NCI-H1694 (cell line): ENCODE measurements at places on chromosomes 7 and 10.
A peak's percentile ranks its signal among the peaks of the same experiment; 100 is the strongest.

DNA sequence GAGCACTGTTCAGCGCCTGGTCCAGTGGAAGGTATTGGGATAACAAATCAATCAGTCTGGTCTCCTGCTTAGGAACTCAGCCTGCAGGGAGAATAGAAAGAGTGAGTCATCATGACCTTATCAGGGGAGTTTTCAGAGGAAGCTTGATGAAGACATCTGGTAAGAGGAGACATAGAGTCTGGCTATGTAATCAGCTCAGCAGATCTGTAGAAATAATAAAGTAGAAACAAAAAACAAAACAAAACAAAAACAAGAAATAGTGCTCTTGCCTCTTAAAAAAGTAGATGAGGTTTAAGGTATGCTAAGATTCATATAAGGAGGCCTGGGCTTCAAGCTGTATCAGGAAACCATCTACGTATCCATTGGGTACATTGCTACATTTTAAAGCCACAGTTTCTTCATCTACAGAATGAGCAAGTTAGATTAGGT lies 14.4 kb downstream of the TAS2R41 start:
- DNase-seq: no peak

GRCh38 chr7:66740302-66740979 lies at the start of gene RABGEF1:
Gene RABGEF1 (plus strand): TSS chr7:66740733. CDS start chr7:66771900, 31,167 bp downstream.
- DNase-seq: peak; percentile 83

- DNase-seq: no peak
Measured at GRCh38 chr7:74599244-74599643, 58.3 kb upstream of the GTF2I start.

DNA sequence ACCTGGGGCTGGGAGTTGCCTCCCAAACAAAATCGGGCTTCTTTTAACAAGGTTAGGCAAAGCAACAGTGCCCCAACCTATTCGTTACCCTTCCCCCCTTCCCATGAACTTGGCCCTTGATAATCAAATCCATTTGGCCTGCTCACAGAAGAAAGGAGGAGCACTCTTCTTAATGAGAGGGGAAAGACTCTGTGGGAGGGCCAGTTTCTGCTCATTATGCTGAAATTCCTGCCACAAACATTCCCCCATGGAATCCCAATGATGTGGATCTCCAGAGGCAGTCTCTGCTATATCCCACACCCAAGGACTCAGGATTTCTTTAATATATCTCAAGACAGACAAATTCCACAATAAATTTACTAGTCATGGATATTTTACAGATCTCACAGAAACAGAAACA lies 43.0 kb downstream of the LSM5 start:
- no peak for DNase-seq

- DNase-seq: no peak
Measured at GRCh38 chr7:30465046-30465810, 13.4 kb downstream of the NOD1 start.

GRCh38 chr10:114373631-114374030 lies 30.7 kb downstream of the AFAP1L2 start:
- no peak for DNase-seq

DNA sequence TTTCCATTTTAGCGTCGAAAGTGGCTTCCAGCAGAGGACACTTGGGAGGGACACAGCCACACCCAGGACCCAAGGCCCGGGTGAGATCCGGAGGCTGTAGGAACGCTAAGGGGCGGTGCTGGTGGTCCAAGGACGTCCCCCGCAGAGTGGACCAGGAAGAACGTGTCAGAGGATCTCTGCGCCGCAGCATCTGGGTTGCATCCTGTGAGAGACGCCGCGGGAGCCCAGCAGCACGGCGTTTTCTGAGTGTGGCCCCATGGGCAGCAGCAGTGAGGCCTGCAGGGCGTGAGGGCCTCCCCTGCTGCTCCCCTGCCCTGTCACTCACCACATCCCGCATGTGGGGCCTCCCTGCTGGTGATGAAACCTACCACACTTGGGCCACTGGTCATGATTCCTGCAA lies 40.5 kb upstream of the BNIP3 start:
- no peak for DNase-seq

- DNase-seq: no peak
Measured at GRCh38 chr7:127460077-127460476, 67.6 kb upstream of the ZNF800 start.

GRCh38 chr10:104641187-104641936 lies at the start of gene SORCS3:
Gene SORCS3 (plus strand): TSS chr10:104641290.
- no peak for DNase-seq

DNA sequence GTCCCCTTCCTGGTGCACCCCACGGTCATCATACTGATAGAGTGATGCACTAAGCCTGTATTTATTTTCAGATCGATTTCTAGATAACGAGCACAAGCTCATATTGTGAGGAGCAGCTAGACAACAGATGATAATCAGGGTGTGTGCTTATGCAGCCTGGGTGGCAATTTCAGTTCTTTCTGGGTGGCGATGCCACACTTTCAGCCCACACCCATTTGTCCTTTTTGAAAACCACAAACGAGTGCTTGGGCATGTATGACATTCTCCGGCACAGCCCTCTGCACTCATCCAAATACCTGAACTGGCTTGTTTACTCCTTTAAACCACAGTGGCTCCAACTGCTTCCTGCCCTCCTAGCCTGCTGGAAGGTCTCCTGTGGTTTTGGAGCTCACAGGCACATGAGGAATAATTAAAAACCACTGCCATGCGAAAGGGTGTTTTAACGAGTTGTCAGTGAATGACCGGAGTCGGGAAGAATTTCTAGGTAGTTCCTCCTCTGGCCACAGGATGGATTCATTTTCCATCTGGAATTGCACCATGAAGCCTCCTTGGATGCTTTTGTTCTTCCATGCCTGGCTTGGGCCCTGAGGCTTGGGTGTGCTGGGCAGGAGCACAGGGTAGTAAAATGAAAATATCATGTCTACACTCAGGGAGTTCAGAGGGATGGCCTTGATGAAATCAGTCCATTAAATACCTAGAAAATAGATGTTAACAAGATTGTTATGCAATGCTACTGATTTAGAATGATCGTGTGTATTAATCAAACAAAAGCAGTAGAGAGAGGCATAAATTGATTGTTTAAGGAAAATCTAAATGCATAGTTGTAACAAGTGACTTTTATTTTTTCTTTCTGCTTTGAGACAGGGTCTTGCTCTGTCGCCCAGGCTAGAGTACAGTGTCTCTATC lies 52.4 kb upstream of the ITGB1 start:
- DNase-seq: no peak

DNA sequence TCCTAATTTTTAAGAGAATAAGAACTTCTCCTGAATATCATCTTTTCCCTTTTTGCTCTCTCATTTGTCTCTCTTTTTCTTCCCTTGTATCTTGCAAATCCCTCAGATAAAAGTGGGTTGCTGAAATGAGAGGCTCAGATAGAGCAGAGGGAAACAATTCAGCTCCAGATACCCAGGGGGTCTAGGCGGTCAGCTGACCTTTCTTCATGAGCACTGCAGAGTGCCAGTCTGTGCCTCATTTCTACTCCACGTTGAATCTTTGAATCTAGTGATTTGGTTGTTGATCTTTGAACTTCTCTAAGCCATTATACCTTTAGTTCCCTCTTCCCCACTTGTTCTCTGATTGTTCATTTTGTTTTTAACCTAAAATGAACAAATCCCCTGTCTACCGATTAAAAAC lies 572.6 kb downstream of the PTPRN2 start:
- no peak for DNase-seq

DNA sequence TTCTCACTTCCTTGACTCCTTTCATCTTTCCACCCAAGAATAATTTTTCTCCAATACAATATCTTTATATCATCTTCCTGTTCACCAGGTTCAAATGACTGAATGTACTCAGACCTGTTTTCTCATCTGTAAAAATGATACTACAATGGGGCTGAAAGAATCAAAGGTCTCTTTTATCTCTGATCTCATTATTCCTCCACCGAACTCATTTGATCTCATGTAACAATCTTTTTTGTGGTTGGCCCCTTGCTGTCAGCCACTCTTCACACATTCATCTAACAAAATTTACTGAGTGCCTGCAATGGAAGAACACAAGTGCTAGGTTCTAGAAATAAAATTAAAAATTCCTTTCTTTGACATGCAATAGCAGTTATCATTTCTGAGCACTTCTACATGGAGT lies 65.0 kb downstream of the GRM8 start:
- no peak for DNase-seq

DNA sequence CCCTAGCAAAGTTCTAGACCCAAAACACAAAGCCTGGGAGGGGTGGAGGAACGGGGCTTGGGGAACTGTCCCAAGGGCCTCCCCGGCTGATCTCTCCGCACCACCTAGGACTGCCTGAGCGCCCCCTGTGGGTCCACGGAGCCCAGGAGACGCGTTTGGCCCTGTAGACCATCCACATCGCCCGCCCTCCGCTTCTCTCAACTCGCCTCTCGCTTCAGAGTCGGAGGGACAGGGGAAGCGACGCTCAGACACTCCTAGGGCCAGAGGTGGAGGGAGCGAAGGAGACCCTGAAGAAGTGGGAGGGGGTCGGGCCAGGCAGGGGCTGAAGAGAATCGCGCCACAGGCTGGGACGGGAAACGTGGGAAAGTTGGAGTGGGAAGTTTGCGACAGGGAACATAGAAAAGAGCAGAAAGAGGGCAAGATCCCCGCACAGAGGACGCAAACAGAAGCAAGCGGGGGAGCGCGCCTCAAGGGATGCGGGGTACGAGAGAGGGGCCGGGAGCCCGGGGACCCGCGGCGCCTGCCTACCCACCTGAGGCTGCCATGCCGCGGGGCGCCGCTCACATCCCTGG lies 378 bp downstream of the PIK3AP1 start:
- DNase-seq: no peak
